ENCODE measurements at places on chromosomes 16 and 17.
A peak's percentile ranks its signal among the peaks of the same experiment; 100 is the strongest.

- no peak overlapping the region for H3K4me3 ChIP-seq
- H3K27me3 ChIP-seq = no peaks in the 10 kb centered on the region
- no peak overlapping the region for H3K27ac ChIP-seq
- DNase-seq = no peak
- peaks cover 53% of the 10 kb centered on the region for H3K36me3 ChIP-seq
These were observed 39.2 kb downstream of the GPATCH8 start for GRCh38 chr17:44464037-44464436.

GRCh38 chr17:35235917-35236316 lies 7.0 kb upstream of the SLFN5 start:
- no peak overlapping the region for H3K27ac ChIP-seq
- DNase-seq = no peak
- no peaks in the 10 kb centered on the region for H3K36me3 ChIP-seq
- no peak overlapping the region for H3K4me3 ChIP-seq
- H3K4me1 ChIP-seq = no peaks in the 10 kb centered on the region
- H3K27me3 ChIP-seq = peaks cover 13% of the 10 kb centered on the region

- no peaks in the 10 kb centered on the region for H3K36me3 ChIP-seq
- H3K27me3 ChIP-seq = no peaks in the 10 kb centered on the region
- H3K27ac ChIP-seq = no peak overlapping the region
- no peaks in the 10 kb centered on the region for H3K4me1 ChIP-seq
- no peak overlapping the region for H3K4me3 ChIP-seq
These were observed 22.3 kb upstream of the PLCG2 start for GRCh38 chr16:81756615-81757356.

- no peaks in the 10 kb centered on the region for H3K4me1 ChIP-seq
- no peak overlapping the region for H3K27ac ChIP-seq
- H3K36me3 ChIP-seq = no peaks in the 10 kb centered on the region
- H3K27me3 ChIP-seq = no peaks in the 10 kb centered on the region
These were observed 96.9 kb downstream of the ADCY9 start for GRCh38 chr16:4019371-4019791.

GRCh38 chr17:78997231-78997741 lies 12.3 kb downstream of the CANT1 start:
- H3K4me1 ChIP-seq = no peaks in the 10 kb centered on the region
- peaks cover 41% of the 10 kb centered on the region for H3K36me3 ChIP-seq
- H3K27me3 ChIP-seq = no peaks in the 10 kb centered on the region
- no peak overlapping the region for H3K4me3 ChIP-seq

GRCh38 chr16:57257455-57258070 lies 12.5 kb downstream of the ARL2BP start:
- H3K27me3 ChIP-seq = no peaks in the 10 kb centered on the region
- peaks cover 17% of the 10 kb centered on the region for H3K36me3 ChIP-seq
- DNase-seq = no peak
- no peak overlapping the region for H3K27ac ChIP-seq

DNA sequence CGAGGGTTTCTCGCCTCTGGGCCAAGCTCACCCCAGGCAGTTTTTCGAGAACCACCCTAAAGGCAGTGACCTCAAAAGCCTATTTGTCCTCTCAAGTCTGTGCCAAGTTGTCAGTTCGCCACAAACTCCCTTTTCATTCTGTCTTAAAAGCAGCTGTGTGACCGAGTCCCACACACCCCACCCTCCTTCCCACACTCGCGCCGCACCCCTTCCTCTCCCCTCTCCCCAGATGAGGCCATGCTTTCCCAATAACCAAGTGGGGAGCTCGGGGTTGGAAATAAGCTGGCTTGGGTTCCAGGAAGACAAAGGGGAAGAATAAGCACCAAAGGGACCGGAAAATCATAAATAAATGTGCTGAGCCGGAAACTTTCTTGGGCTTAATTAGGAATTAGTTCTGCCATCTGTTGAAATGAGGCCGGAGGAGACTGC lies 36.7 kb downstream of the GRIN2C start:
- peaks cover 9% of the 10 kb centered on the region for H3K36me3 ChIP-seq
- no peak for DNase-seq
- no peaks in the 10 kb centered on the region for H3K27me3 ChIP-seq
- peak overlapping the region; percentile 66 for H3K27ac ChIP-seq

DNA sequence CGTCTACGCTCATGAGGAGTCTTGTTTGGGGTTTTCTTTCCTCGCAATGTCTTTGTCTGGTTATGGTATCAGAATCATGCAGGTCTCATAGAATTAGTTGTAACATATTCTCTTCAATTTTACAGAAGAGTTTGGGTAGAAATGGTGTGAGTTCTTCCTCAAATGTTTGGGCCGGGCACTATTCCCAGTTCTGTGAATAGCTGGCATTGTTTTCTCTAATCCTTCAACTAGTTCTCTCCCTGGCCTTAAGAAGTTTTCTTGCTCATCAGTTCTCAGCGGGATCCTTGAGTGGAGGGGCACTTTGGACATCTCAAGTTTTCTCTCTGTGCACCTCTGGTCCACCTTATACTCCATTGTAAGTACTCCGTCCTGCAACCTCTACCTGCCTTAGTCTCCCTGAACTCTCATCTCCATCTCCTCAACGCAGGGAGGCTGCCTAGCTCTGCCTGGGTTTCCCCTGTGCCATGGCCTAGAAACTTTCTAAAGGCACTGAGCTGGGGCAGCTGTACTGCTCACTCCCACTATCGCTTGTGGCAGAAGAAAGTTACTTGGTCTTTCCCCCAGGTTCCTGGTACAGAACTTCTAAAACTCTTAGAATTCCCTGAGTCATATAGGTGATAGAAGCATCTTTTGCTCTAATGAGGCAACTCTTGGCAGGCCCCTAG lies 16.9 kb downstream of the NSMCE1 start:
- H3K36me3 ChIP-seq = no peaks in the 10 kb centered on the region
- H3K27ac ChIP-seq = no peak overlapping the region
- no peak overlapping the region for H3K4me3 ChIP-seq
- H3K4me1 ChIP-seq = no peaks in the 10 kb centered on the region
- H3K27me3 ChIP-seq = no peaks in the 10 kb centered on the region

GRCh38 chr16:87117936-87118335 lies 199.3 kb downstream of the C16orf95 start:
- DNase-seq = no peak
- no peak overlapping the region for H3K4me3 ChIP-seq
- H3K27me3 ChIP-seq = no peaks in the 10 kb centered on the region
- no peak overlapping the region for H3K27ac ChIP-seq

GRCh38 chr17:16987830-16988601 lies 16.1 kb upstream of the TNFRSF13B start:
- no peak overlapping the region for H3K4me3 ChIP-seq
- no peaks in the 10 kb centered on the region for H3K4me1 ChIP-seq
- no peaks in the 10 kb centered on the region for H3K27me3 ChIP-seq
- DNase-seq = peak; percentile 92
- no peak overlapping the region for H3K27ac ChIP-seq

GRCh38 chr16:85089525-85089924 lies 22.7 kb downstream of the CIBAR2 start:
- no peak overlapping the region for H3K27ac ChIP-seq
- H3K36me3 ChIP-seq = no peaks in the 10 kb centered on the region
- H3K27me3 ChIP-seq = no peaks in the 10 kb centered on the region
- peaks cover 2% of the 10 kb centered on the region for H3K4me1 ChIP-seq

DNA sequence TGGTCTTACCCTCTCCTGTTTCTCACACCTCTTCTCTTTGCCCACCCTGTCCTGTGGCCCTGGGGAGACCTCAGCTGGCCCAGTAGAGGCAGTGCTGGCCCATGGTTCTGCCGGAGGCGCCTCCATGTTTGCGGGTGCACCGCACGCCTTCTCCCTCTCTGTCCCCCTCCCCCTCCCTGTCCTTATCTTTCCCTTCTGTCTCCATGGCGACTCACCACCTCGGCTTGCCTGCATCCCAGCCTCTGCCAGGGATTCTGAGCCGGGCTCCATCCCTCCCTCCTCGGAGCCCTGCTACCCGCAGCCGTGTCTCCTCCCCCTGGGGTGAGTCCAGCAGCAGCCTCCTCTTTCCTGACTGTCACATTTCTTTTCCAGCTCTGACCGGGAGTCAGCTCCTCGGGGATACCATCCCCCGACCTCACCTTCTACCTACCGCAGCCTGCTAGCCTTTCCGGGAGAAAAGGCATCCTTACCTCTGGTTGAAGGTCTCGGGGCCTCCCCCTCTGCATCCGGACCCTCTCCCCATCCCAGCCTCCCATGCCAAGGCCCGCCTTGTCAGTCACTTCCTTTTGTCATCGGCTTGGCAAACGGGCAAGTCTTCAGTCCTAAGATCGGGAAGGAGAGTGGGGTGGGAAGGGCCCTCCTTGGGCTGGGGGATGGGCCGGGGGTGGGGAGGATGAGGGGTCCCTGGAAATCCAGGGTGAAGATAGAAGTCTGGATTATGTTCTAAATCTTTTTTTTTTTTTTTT lies at the start of gene RNF112:
TSS of gene RNF112 (plus strand) at position 358 of the 746 bp plus-strand sequence. CDS start at position 535, 177 bp downstream.
- peak; percentile 75 for DNase-seq
- H3K27ac ChIP-seq = no peak within 1 kb of the TSS
- no peak within 1 kb of the TSS for H3K4me3 ChIP-seq

DNA sequence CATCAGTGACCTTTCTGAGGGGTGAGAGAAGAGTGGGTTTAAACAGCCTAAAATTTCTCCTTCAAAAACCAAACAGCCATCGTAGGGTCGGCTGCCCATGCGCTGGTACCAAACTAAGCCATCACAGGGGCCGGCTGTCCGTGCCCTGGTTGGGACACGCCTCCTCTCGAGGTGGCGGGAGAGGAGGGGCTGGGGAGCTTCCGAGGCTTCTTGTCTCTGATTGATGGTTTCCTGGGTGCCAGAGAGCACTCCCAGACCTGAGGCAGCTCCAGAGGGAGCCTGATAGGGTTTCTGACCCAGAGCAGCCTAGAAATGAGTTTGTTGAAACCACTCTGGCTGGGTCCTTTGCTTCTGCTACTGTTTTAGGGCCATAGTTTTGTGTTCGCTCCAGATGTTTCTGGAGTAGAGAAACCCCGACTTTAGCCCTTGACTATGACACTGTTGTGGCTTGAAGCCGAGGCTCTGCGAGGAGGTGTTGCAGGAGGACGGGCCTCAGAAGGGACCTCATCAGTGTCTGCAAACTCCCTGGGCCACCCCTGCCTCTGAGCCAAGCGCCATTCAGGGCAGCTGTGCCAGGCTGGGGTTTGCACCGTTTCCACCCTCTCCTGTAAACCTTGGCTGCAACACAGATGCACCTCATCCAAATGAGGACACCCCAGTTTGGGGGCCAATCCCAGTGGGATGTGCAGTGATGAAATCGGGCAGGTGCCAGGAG lies 6.2 kb downstream of the ZNF276 start:
- no peak overlapping the region for H3K4me3 ChIP-seq
- no peaks in the 10 kb centered on the region for H3K27me3 ChIP-seq

- H3K4me3 ChIP-seq = no peak overlapping the region
- peak overlapping the region; percentile 57 for H3K27ac ChIP-seq
- H3K27me3 ChIP-seq = no peaks in the 10 kb centered on the region
- DNase-seq = peak; percentile 98
These were observed 48.2 kb upstream of the CDC42EP4 start for GRCh38 chr17:73359987-73360410.

DNA sequence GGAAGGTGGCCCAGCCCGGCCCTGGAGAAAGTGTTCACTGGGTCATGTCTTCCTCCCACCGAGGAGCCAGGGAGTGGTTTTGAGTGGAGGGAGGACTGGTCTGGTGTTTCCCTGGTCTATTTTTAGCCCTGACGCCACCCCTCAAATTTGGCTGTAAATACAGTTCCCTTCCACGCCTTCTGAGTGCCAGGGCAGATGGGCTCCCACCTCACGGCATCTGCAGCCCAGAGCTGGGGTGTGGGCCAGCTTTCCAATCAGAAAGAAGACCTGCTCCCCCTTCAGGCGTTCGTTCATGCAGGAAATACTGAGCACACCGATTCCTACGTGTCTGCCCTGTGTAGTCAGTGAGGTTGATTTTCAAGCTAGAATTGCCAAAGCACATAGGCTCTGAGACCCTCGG lies 53.7 kb downstream of the SNX20 start:
- no peak overlapping the region for H3K27ac ChIP-seq
- no peak overlapping the region for H3K4me3 ChIP-seq
- no peaks in the 10 kb centered on the region for H3K27me3 ChIP-seq
- H3K36me3 ChIP-seq = peaks cover 9% of the 10 kb centered on the region

DNA sequence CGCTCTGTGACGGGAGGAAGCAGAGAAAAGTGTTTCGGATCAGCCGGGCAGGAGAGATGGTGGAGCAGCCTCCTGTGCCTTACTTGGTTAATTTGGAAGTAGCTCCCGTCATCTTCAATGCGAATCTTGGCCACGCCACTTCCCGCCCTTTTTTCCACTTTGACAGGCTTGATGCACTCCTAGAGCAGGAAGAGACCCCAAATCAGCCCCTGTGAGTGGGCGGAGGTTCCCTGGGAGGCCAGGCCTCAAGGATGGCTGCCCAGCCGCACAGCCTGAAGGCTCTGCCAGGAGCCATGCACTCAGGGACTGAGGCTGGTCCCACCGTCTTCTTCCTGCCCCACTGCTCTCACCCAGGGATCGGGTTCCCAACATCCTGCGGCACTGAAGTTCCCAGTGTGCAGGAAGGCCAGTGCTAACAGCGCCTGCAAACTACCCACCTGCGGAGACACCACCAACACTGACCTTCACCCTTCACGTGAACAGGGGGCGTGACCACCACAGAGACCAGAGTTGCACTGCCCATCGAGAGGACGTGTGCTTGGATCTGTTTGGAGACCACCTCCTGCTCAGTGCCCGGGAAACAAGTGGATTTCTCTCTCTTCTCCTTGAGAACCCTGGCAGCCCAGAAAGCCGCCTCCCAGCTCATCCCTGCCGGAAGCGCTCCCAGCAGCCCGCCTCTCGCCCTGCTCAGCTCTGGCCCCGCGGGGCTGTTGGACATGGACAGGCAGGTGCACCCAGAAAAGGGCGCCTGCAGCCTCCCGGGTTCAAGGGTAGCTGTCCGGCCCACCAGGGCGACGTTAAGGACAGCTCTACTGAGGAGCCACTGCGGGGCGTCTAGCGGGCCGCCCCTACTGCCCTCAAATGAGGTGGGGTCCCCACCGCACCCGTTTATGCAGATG lies 988 bp downstream of the CIAO3 start:
- no peaks in the 10 kb centered on the region for H3K27me3 ChIP-seq
- no peaks in the 10 kb centered on the region for H3K4me1 ChIP-seq
- H3K36me3 ChIP-seq = peaks cover 24% of the 10 kb centered on the region

DNA sequence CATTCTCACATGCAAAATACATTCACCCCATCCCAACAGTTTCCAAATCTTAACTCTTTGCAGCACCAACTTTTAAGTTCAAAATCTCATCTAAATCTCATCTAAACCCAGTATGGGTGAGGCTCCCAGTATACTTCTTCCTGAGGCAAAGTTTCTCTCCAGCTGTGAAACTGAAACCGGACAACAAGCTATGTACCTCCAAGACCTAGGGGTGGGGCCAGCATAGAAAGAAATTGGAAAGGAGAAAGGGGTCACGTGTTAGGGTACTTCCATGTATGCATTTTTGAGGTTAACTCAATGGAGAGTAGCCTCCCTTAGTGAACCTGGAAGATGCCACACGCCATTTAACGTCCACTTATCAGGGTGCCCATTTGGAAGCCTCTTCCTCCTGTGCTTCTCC lies 23.9 kb upstream of the LRRC75A start:
- H3K4me3 ChIP-seq = no peak overlapping the region
- H3K27ac ChIP-seq = no peak overlapping the region
- H3K27me3 ChIP-seq = no peaks in the 10 kb centered on the region
- H3K4me1 ChIP-seq = peaks cover 4% of the 10 kb centered on the region
- peak; percentile 41 for DNase-seq
- no peaks in the 10 kb centered on the region for H3K36me3 ChIP-seq

DNA sequence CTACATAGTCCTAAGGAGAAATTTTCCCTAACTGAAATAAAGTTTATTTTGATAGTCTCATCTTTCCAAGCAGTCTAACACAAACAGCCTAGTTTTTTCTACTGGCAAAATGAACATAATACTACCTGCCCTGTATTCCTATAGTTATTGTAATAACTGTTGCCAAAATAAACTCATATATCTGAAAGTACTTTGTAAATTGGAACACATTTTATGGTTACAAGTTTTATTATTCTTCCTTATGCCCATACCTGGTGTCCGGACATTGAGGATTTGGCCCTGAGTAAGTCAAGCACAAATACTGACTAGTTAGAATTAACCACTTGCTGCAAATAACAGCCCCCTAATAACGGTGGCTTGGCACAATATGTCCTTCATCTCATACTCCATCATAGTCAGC lies 120.4 kb upstream of the TOM1L1 start:
- H3K27ac ChIP-seq = no peak overlapping the region
- no peaks in the 10 kb centered on the region for H3K27me3 ChIP-seq
- no peaks in the 10 kb centered on the region for H3K36me3 ChIP-seq
- peaks cover 3% of the 10 kb centered on the region for H3K4me1 ChIP-seq
